ENCODE measurements at places on chromosomes 7 and 10. TPM values are rescaled to one million over a fixed set of nuclear protein-coding genes. Genes with fewer than 3 reads are reported as not detected.

- no peak for DNase-seq
- peaks cover 7% of the 10 kb centered on the region for H3K4me1 ChIP-seq
- peak overlapping the region; percentile 83 for H3K4me3 ChIP-seq
Measured at GRCh38 chr7:42235741-42236161, 1.3 kb downstream of the GLI3 start.

The INHBA gene
- total RNA-seq = not detected

- peaks cover 11% of the 10 kb centered on the region for H3K4me1 ChIP-seq
- H3K27ac ChIP-seq = peak overlapping the region; percentile 21
- peaks cover 82% of the 10 kb centered on the region for H3K27me3 ChIP-seq
- peak; percentile 19 for DNase-seq
- peak overlapping the region; percentile 56 for H3K4me3 ChIP-seq
Measured at GRCh38 chr10:49398000-49398861, 2.3 kb upstream of the DRGX start.

GRCh38 chr10:93554760-93555432, 11.6 kb upstream of the FFAR4 start:
- no peak overlapping the region for H3K27ac ChIP-seq
- H3K4me1 ChIP-seq = no peaks in the 10 kb centered on the region
- peaks cover 3% of the 10 kb centered on the region for H3K36me3 ChIP-seq
- peaks cover 50% of the 10 kb centered on the region for H3K27me3 ChIP-seq
- no peak for DNase-seq

DNA sequence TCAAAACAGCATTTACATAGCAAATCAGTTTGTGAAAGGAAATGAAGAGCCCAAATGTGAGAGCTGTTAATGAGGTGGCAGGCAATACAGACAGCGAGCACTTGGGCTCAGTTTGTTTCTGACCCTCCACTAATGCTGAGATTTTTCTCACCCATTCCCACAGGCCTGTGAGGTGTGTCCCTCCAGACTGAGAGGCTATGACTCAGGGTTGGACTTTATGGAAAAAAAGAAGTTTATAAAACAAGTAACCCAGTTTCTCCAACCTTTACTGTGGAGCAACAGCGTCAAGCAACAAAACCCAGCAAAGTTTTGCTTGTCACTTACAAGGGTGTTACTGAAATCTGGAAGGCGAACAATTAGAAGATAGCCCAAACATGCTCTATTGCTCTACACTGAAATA, 4.9 kb upstream of the FEZF1 start:
- peaks cover 63% of the 10 kb centered on the region for H3K27me3 ChIP-seq
- no peak overlapping the region for H3K4me3 ChIP-seq
- no peak overlapping the region for H3K27ac ChIP-seq
- no peak for DNase-seq
- H3K4me1 ChIP-seq = no peaks in the 10 kb centered on the region
- H3K36me3 ChIP-seq = peaks cover 2% of the 10 kb centered on the region

GRCh38 chr10:101601541-101601940, 13.4 kb downstream of the DPCD start:
- no peaks in the 10 kb centered on the region for H3K4me1 ChIP-seq
- no peak overlapping the region for H3K4me3 ChIP-seq
- no peaks in the 10 kb centered on the region for H3K36me3 ChIP-seq

GRCh38 chr7:94056796-94057207, 52.6 kb upstream of the BET1 start:
- no peak for DNase-seq
- H3K27ac ChIP-seq = no peak overlapping the region
- no peaks in the 10 kb centered on the region for H3K36me3 ChIP-seq
- H3K4me3 ChIP-seq = no peak overlapping the region

Data from T-helper 17 cell (primary cell).